ENCODE measurements at places on chromosomes 2 and 18. TPM values are rescaled to one million over a fixed set of nuclear protein-coding genes. Genes with fewer than 3 reads are reported as not detected.

DNA sequence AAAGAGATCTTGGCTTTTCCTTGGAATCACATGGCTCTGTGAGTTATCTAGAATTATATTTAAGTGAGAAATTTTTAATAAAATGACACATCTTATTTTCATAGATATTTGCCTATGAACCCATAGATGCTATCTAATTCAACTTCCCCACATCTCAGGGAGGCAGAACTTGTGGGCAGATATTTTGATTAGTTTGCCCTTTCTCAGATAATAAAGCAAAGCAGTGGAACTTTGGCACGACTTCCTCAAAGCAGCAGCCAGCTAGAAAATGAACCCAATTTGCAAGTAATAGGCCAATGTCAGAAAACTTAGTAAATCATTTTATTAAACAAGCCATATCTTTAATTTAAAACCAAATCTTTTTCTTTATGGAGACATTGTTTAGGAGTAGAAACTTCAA is 32.7 kb downstream of the RAB27B start:
- DNase-seq = no peak

- no peak for DNase-seq
These were observed 451.0 kb downstream of the SLC4A3 start for GRCh38 chr2:220078439-220078838.

DNA sequence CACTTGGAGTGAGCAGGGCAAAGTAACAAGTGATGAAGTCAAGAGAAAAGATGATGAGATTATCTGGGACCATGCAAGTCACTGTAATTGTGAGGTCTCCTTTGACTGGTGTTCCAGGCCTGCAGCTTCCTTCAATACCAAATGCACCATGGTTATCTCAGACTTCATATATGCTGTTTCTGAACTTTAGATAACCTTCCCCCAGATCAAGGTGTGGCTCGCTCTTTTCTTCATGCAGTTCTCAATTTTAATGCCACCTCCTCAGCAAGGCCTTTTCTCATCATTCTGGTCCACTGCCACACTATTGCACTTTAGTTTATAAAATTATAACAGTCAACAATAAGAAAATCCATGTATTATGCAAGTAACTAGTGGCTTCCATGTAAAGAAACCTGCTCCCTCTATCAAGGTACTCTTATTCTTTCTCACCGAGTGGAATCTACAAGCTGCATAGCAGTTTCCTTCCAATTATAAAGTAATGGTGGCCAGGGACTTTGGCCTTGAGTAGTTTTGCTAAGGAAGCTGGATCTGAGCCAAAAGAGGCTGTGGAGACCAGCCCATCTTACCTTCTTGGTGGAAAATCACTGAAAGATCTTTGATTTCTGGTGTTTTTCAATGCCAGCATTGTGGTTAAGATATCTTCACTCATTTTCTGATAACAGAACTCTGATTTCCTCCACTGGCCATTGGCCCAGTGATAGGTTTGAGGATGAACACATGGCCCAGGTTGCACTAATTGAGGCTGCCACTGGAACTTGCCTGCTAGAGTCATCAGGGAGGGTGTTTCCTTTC is 113.6 kb downstream of the KCNE4 start:
- DNase-seq = no peak

DNA sequence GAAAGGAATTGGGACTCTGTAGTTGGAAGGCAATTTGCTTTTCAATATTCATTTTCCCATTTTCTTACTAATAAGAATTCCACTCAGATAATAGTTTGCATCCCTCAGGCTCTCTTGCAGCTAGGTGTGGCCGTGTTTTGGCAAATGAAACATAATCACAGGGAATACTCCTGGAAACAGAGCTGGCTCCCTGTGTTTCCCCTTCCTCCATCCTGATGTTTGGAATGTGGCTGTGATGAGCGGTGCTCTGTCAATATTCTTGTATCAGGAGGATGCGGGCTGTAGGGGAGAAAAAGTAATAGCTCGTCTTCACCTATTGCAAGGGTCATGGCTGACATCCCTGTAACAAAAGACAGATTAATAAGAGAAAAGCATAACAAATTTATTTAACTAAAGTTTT is 271.0 kb downstream of the MYCN start:
- no peak for DNase-seq

DNA sequence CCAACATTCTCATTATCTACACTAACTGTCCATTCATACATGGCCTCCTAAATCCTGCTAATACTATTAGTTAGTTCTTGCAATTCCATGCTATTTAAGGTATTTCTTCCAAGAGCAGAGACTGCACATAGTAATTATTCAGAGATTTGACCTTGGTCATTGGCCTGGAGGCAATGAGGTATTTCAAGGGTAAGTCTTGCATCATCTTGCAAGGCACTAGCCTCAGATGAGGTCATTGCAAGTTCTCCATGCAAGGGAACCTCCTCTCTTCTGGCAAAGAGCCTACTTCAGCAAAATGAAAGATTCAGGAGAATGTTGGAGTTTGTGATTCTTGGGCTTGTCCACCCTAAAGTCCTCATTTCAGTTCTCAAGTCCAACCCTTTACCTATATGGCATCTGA is 48.5 kb upstream of the IKZF2 start:
- no peak for DNase-seq

GRCh38 chr18:57075716-57076400 is 71.0 kb upstream of the BOD1L2 start:
- DNase-seq = peak; percentile 10

DNA sequence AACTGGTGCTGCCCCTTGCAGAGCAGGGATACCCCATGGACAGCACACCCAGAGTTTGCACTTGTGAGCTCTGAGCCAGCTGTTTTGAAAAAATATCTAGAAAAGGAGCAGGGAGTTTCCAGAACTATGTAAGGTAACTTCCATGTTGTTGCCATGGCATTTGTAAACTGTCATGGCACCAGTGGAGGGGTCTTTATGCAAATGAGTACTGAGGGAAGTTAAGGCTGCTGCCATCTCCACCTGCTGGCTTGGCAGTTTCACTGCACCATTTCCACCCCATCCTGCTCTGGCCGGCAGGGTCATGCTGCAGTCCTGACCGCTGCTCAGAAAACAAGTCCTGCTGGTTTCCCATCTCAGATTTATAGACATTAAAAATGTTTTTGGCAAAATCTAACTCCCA is 52.3 kb upstream of the SNTG2 start:
- peak; percentile 7 for DNase-seq

GRCh38 chr2:64938607-64939285 is 50.5 kb upstream of the SLC1A4 start:
- no peak for DNase-seq

GRCh38 chr2:40128796-40129195 is 323.1 kb downstream of the SLC8A1 start:
- DNase-seq = no peak

DNA sequence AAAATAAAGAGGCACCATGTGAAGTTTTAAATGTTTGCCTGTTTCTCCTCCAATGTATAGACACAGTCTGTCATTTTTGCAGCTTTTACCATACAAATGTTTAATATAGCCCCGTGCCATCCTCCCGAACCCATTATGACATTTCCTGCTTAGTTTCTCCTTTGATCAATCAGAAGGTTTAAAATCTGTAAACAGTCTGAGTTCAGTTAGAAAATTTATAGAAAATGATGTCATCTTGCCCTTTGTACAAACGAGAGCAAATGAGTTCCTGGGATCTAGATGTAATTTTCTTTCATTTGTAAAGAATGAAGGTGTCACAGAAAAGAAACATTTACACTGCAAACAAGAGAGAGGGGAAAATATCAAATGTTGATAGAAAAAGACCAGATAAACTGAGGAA is 62.7 kb upstream of the NFU1 start:
- DNase-seq = no peak

GRCh38 chr2:216653931-216654365 is 20.7 kb downstream of the IGFBP2 start:
- no peak for DNase-seq

DNA sequence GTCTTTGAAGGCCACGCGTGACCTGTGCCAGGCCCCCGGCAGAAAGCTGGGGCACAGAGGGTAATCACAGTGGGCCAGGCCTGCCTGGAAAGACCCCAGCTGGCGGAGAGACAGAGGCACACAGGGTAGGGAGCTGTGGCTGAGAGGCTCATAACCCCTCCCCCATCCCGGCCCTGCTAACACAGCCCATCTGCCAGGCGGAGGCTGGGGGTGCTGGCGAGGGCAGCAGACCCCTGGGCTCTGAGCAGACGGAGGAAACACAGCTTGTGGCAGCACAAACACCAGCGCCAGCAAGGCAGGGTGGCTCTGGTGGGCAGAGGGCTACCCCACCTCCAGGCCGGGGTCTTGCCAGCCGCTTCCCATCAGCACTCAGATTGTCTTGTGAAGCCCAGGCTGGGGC is 19.0 kb downstream of the HS6ST1 start:
- DNase-seq = no peak

- no peak for DNase-seq
These were observed 15.7 kb downstream of the C1QL2 start for GRCh38 chr2:119142824-119143223.

- DNase-seq = no peak
These were observed 101.5 kb downstream of the MAP2 start for GRCh38 chr2:209525331-209525730.

- no peak for DNase-seq
These were observed 133.1 kb upstream of the FBXO11 start for GRCh38 chr2:48039209-48039990.

EFHD1 gene
- not detected for total RNA-seq

ZNF407 gene
- total RNA-seq = 12.1 TPM

AP1S3 gene
- 42.6 TPM for total RNA-seq

NOL4 gene
- total RNA-seq = 0.27 TPM

ASNSD1 gene
- 31.9 TPM for total RNA-seq

ST6GAL2 gene
- not detected for total RNA-seq

BCL2 gene
- total RNA-seq = 3.0 TPM

SOWAHC gene
- not detected for total RNA-seq

Measured in OCI-LY7 (cell line).